SJSA1 (cell line): ENCODE measurements at places on chromosomes 3 and 15. TPM values are rescaled to one million over a fixed set of nuclear protein-coding genes. Genes with fewer than 3 reads are reported as not detected.

STRIT1 gene
- total RNA-seq = not detected in 2 replicates

POU1F1 gene
- total RNA-seq = not detected in 2 replicates

NOX5 gene
- total RNA-seq = not detected in 2 replicates

IQCF5 gene
- not detected in 2 replicates for total RNA-seq

SPATA12 gene
- not detected in 2 replicates for total RNA-seq

FSIP1 gene
- 0.79 and 3.9 TPM in 2 replicates for total RNA-seq

ALS2CL gene
- 0.37 TPM in 1 of 2 replicates, not detected in the other for total RNA-seq

TEX55 gene
- not detected in 2 replicates for total RNA-seq

LYSMD2 gene
- 11.2 and 11.5 TPM in 2 replicates for total RNA-seq

CTXN2 gene
- not detected in 2 replicates for total RNA-seq

APEH gene
- total RNA-seq = 97.9 and 135 TPM in 2 replicates
